CD4-positive, alpha-beta T cell treated with Interleukin-4 for 4 hours (primary cell): ENCODE measurements at places on chromosomes 7 and 10.

DNA sequence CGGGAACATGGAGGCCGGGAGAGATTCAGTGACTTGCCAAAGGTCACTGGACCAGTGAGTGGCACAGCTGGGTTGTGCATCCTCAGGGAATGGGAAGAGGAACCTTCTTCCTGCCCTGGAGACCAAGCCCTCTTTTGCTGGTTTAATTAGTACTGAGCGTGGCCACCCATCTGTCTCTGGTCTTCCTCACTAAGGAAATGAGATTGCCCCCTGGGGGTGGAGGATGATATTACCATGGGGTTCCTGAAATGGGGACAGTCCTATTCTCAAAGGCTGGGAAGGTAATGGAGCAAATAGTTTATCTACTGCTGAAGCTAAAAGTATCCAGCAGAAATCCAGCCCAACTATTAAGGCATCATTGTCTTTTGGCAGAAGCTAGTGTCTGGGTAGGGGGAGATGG lies 98.6 kb upstream of the FGFR2 start:
- no peak for DNase-seq

- no peak for DNase-seq
These were observed 28.5 kb downstream of the TPST1 start for GRCh38 chr7:66233638-66234037.

DNA sequence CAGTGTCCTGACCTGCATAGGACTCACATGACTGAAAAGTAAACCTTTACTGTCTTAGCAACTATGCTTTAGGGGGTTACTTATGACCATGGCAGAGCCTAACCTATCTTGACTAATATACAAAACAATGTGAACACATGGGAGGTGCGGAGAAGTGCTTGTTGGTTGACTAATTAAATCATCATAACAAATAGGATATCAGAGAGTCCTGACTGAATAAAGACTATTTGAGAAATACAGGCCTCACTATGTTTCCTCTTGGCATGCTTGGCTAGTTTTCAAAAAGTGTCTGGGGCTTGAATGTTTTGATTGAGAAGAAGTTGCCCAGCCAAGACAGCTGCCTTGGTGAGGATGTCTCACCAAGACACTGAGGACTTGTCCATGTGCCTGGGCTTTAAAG lies 104.4 kb upstream of the PHYHIPL start:
- DNase-seq = no peak

DNA sequence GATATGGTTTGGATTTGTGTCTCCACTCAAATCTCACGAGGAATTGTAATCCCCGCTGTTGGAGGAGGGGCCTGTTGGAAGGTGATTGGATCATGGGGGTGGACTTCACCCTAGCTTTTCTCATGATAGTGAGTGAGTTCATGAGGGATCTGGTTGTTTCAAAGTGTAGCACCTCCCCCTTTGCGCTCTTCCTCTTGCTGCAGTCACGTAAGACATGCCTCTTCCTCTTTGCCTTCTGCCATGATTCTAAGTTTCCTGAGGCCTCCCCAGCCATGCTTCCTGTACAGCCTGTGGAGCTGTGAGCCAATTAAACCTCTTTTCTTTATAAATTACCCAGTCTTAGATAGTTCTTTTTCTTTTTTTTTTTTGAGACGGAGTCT lies 17.1 kb downstream of the CDNF start:
- no peak for DNase-seq
